ENCODE measurements at places on chromosomes 13 and 19.

DNA sequence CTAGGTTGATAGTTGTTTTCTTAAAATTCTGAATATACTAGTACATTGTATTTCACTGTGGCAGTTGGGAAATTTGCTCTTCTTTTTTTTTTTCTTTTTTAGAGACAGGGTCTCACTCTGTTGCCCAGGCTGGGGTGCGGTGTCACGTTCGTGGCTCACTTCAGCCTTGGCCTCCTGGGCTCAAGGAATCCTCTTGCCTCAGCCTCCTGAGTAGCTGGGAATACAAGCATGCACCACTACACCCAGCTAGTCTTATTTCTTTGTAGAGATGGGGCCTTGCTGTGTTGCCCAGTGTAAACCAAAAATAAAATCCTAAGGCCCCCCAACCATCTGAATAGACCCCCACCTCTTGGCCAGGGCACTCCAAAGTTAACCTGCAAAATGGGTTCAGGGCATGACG is 79.3 kb downstream of the FNDC3A start:
- no peak for DNase-seq

GRCh38 chr19:45526143-45526542 is 18.9 kb downstream of the VASP start:
- DNase-seq: peak; percentile 76

DNA sequence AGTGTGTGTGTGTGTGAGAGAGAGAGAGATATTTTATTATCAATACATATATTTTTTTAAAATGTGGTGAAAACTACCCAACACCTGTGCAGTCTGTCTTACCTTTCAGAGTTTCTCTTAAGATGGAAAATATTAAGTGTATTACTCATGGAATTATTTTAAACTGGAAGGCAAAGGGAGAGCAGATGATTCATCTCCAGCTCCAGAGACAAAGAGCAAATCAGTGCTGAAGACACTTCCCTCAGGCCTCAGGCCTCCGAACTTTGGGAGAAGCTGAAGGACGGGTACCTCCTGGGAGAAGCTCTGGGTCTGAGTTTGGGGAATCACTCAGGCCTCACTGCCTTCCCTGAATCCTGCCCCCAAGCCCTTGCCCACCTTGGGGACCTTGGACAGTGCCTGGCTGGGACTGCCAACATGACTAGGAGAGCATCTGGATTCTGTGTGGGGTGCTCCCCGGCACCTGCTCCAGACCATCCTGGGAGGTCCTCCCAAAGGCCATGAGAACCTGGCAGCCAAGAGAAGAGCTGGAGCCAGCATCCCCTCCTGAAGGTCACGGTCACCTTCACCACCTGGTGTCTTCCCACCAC is 170.4 kb upstream of the UBL3 start:
- no peak for DNase-seq

DNA sequence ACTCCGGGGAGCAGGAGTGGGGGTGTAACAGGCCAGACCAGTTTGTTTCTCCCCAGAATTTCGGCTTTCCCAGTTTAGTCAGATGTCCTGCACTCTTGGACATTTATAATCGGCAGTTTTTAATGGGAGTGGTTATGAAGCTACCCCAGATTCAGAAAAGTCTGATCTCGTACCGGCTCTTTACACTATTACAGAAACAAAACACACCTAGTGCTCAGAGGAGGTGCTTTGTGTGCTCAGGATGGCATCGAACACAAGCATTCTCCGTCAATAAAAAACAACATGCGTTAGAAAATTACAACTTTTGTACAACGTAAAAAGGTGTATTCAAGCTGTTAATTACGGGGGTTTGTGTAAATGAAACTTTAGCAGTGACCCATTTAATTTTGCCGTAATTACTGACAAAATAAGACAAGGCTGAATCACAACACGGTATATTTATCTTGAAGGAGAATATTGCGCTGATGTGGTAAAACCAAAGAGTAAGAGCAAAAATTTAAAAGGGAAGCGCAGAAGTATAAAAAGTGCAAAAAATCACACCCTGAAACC is 6.6 kb upstream of the SOX1 start:
- DNase-seq: no peak

DNA sequence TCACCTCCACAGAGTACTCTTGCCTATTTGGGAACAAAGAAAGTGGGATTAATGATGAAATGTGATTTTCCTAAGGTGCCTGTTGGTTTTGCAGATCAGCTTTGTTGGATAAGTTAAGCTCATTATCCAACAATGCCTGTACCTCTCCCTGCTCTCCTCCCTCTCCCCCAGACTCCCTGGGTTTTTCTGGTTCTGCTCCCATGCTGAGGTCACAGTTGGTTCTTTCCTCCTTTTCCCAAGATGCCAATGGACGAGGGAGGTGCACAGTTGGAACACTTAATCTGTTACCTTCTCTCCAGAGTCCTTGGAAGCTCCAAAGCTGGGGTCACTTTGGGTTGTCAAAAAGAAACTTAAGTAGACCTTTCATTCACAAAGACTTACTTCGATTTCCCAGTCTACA is 1.6 kb downstream of the OXGR1 start:
- DNase-seq: no peak

DNA sequence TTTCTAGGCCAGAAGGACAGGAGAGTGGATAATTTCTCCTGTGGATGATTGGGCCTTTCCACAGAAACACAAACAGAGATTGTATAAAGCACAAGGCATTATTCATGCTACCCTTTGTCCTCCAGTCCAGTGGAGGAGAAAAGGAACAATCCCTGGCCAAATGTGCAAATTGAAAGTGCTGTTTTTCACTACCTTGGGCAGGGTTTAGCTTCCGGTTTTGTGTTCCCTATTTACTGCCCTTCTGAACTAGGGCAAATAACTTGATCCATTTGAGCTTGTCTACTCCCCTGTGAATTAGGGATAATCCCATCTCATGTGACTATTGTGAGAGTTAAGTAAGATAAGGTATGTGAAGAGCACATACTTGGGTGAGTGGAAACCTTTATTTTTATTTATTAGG is 13.3 kb downstream of the PDX1 start:
- DNase-seq: no peak

- no peak for DNase-seq
These were observed 24.1 kb upstream of the FRY start for GRCh38 chr13:32007494-32007893.

GRCh38 chr13:105798541-105798940 is 736.9 kb downstream of the EFNB2 start:
- no peak for DNase-seq

GRCh38 chr19:44894052-44894400 is 3.0 kb downstream of the TOMM40 start:
- no peak for DNase-seq

- DNase-seq: no peak
These were observed 1633.5 kb downstream of the SLITRK1 start for GRCh38 chr13:82248762-82249161.

DNA sequence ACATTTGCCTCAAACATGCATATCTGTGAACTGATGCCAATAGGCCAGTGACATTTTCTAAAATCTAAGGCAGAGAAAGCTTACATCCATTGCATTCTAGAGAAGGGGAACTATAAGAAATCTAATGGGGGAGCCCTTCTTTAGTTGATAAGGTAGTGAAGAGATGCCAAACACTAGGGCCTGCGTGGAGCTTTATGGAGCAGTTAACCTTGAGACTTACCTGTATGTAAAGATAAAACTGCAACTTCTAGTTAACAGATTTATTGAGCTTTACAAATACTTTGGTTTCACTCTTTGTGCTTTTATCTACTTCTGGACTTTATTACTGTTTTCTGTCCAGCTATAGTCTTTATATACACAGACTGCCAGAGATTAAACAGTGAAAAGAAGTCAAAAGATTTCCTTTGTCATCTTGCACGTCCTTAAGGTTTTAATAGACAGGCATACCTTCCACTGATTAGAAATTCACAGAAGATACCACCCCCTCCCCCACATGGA is 457.6 kb downstream of the KLF12 start:
- DNase-seq: no peak

DNA sequence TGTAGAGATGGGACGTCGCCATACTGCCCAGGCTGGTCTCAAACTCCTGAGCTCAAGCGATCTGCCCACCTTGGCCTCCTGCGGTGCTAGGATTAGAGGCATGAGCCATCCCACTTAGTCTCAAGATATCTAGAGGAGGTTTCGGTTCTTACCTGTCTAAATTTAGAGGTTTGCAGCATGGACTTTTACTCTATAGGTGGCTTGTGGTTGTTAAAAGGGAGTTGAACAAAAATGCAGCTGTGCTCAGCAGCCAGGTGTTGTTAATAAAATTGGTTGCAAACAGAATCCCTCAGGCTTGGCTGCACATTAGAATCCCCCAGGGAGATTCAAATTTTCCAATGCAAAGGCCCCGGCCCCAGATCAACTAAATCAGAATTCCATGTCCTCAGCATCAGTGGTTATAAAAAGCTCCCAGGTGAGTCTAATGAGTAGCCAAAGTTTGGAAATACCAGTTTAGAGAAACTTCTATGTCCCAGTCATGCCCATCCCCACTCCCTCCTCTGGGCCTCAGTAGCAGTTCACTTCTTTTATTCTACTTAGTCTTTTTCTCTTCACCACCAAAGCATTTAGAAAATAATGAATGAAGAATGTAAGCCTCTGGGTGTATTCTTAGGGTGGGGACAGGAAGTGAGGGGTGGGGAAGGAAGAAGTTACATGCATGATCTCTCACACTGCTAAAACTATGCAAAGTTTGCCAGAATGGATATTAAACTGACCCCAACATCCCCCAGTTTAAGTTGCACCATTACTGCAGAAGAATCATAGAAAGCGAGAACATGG is 471.0 kb downstream of the COG6 start:
- no peak for DNase-seq

DNA sequence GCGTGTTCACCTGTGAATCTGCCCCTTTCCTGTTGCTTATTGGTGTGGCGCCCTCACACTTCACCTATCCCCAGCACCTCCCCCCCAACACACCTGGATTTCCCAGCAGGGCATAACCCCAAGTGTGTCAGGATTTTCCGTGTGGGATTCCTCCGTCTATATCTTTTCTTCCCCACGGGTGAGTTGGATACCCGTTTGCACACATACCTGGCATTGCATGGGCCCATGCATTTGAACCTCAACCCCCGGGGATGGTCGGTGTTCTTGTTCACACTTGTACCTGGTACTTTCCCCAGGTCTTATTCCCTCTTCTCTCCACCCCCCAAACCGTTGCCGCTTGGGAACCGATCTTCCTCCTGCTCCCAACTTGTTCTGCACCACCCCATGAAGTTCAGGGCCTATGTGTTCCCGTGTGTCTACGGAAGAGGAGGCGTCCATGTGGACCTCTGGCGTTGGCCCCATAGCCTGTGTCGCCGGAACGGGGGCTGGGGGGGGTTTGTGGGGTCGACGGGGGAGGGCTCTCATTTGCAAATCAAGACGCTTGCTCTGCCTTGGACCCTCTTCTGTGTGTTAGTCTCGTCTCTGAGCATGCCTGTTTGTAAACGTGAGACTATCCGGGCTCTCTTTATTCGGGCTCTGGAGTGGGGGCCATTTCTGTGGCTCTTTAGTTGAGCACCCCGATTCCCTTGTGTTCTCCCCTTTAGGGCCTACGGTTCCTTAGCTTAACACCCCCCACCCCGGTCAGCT is 1.7 kb downstream of the PRR12 start:
- DNase-seq: peak; percentile 33

Measured in astrocyte of the hippocampus (primary cell).